ENCODE measurements at places on chromosomes 13 and 19.

GRCh38 chr13:50732712-50733111, 110.8 kb downstream of the DLEU7 start:
- peak; percentile 33 for DNase-seq

DNA sequence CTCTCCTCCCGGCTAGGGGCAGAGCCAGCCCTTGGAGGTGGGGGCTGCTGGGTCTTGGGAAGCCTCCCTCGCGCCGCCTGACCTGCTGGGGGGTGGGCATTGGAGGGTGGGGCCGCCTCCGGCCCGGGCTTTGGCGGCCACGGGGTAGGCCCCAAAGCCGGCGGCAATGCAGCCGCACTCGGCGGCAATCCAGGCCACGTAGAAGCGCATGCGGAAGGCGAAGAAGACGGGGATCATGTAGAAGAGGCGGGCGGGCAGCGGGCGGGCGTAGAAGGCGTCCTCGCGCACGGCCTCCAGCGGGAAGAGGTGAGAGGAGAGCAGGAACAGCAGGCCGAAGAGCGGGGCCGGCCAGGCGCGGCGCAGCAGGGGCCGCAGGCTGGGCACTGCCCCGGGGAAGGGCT, 7.7 kb upstream of the TMC4 start:
- no peak for DNase-seq

DNA sequence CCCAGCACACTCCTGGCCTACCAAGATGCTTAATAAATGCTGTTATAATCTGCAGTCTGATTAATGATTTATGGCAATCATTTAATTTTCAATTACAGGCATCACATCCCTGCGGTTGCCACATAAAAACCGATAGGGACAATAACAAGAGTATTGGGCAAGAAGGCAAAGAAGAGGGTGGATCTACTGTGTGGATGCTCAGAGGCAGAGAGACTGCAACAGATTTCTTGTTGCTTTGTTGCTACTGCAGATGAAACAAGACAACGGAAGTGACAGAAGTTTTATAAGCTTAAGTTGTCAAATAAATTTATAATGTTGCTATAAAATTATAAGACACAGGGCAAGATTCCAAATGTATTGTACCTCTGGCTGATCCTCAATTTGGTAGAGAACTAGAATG, 154.8 kb downstream of the ABCC4 start:
- no peak for DNase-seq

DNA sequence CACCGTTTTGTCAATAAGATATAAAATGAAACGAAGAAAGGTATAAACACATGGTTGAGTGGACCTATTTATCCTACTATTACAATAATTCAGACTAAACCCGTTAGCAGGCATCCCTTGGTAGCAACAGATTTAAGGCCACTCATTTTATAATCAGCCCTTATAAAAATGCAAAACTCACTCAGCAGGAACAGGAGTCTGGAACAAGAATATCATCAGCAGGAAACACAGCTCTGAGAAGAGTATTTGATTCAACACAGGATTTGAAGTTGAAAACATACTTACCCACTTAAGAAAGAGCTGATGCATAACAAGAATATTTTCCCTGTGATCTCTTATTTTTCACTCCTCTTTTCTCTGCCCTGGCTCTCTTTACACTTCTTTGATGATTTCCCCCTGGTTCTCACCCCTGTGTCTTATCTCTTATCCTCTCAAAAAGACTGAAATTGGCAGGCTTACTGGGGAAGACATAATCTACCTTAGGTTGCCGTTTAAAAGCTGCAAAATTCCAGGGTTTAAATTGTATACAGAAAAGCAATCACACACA, 1722.7 kb downstream of the SLITRK5 start:
- no peak for DNase-seq

- DNase-seq, result no peak
These were observed 7.0 kb upstream of the GP6 start for GRCh38 chr19:55044771-55045716.

GRCh38 chr13:53612200-53612599, 583.6 kb downstream of the OLFM4 start:
- no peak for DNase-seq

GRCh38 chr19:33280351-33280921, 21.9 kb downstream of the CEBPA start:
- DNase-seq, result no peak

GRCh38 chr13:35557475-35557874, 81.0 kb upstream of the MAB21L1 start:
- no peak for DNase-seq

- DNase-seq, result peak; percentile 72
These were observed 61.1 kb upstream of the NPAS1 start for GRCh38 chr19:46958532-46958931.

DNA sequence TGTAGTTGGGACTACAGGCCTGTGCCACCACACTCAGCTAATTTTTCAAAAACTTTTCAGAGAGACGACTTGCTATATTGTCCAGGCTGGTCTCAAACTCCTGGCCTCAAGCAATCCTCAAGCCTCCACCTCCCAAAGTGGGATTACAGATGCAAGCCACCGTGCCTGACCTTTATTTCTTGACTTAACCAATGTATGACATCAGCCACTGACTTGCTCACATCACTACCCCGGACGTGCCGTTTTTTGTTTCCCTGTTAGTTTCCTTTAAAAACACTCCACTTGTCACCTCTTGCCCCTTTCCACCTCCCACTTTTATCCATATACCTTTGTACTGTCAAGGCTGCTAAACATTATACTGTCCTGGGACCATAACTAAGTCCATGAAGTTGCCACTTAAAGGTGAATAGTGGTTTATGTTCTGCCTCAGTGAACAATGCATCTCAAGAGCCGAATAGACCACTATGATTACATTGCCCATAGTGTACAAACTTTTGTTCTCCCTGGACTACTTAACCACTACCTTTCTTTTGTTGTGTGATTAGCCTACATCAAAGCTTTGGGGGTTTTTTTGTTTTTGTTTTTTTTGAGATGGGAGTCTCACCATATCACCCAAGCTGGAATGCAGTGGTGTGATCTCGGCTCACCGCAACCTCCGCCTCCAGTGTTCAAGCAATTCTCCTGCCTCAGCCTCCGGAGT, 2.3 kb upstream of the EPHX3 start:
- no peak for DNase-seq

DNA sequence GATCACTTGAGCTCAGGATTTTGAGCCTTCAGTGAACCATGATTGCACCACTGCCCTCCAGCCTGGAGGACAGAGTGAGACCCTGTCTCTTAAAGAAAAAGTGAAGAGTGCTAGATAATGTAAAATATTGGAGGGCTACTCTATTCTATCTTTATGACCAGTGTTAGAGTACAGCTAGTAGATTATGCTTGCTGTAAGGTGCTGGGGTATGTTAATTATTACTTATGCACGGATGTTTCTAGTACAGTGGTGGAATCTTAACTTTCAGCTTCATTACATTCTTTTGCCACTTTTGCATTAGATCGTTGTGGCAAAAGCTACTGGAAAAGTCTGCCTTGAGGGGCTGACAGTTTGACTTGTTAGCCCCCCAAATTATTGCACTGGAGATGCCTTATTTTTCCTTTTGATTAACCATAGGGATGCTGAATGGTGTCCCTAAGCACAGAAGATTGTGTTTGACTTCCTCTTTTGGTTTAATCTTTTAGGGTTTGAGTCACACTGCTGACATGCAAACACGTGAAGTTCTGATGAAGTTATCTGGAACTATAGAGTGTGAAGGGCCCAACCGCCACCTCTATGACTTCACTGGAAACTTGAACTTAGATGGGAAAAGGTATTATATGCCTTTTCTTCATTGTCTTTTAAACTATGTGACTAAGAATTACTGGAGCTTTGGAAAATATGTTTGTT, 169.8 kb downstream of the ATP8A2 start:
- DNase-seq, result no peak

GRCh38 chr19:4328243-4328990, 10.2 kb downstream of the STAP2 start:
- DNase-seq, result peak; percentile 96

DNA sequence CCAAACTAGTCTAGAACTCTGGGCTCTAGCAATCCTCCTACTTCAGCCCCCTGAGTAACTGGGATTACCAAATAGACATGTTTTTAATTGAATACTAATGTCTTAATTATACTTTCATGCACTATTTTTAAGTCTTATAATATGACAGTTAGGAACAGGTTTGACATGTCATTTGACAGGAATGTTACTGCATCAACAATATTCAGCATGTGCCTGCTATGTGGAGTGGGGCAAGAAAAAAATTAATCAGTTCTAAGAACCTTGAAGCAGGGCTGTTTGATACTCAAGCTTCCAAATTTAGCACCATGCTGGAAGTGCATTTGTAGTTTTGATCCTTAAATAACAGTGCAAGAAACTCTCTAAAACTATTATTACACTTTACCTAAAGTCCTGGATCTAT, 265.3 kb downstream of the MZT1 start:
- no peak for DNase-seq

- no peak for DNase-seq
These were observed 31.4 kb upstream of the TPTE2 start for GRCh38 chr13:19592657-19593180.

- DNase-seq, result peak; percentile 23
These were observed 43.6 kb upstream of the LSM14A start for GRCh38 chr19:34128558-34129250.

- no peak for DNase-seq
These were observed 249.6 kb downstream of the OXGR1 start for GRCh38 chr13:96744367-96745331.

- DNase-seq, result no peak
These were observed 15.7 kb downstream of the CIC start for GRCh38 chr19:42284591-42285341.

DNA sequence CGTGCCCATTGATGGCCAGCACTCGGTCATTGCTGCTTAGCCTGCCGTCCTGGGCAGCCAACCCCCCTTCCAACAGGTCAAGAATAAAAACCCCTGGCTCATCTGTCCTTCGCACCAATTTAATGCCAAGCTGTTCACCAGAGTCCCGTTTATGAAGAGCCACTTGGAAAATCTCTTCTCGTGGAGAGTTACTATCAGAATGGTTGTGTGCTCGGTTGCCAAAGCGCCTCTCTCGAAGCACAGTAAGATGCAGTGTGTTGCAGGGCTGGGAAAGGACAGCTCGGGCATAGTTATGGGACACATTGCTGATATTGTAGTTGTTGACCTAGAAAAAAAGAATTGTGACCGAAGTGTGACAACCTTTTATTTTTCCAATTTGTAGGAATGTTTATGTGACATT, 57.9 kb downstream of the LNX2 start:
- DNase-seq, result no peak

DNA sequence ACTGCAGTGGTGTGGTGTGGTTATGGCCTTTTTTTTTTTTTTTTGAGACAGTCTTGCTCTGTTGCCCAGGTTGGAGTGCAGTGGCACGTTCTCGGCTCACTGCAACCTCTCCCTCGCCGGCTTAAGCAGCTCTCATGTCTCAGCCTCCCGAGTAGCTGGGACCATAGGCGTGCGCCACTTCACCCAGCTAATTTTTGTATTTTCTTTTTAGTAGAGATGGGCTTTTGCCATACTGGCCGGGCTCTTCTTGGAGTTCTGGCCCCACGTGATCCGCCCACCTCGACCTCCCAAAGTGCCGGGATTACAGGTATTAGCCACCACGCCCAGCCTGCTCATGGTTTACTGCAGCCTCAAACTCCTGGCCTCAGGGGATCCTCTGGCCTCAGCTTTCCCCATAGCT, 7.0 kb downstream of the PDCD2L start:
- no peak for DNase-seq

- DNase-seq, result no peak
These were observed 1538.2 kb downstream of the UQCRFS1 start for GRCh38 chr19:27674701-27675100.

- DNase-seq, result peak; percentile 53
These were observed 60.1 kb downstream of the DCT start for GRCh38 chr13:94419304-94419924.

DNA sequence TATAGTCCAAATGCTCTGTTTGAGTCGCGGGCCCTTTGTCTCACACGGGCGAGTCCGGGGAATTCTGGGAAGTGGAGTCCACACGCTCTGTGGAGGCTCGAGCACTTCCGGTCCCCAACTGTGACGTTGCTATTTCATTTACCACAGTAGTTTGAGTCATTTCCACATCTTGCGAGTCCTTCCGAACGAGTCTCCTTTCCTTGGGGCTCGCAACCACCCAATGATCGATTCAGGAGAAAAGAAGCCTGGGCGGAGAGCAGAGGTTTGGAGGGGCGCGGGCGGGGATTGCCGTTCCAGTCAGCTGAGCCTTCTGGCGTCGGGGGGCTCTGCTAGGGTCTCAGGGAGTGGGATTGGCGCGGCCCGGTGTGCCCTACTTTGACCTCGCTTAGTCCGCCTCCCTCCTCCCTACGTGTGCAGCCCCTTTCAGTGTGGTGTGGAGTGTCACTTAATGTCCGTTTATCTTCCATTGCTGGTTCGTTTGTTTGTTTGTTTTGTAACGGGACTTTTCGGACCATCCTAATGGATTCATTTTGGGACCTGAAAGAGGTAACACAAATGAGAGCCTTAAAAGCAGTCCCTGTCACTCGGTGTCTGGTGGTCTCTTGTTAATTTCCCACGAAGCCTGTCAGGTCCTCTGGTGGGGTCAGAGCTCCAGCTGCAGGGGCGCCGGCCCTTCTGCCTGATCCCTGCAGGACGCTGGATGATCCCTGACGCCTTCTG, at the start of gene ZNF222:
Gene ZNF222, plus strand, starts transcription at position 163 of the 720 bp plus-strand sequence. Its CDS starts 58 bp downstream, at position 221.
- DNase-seq, result peak; percentile 93

DNA sequence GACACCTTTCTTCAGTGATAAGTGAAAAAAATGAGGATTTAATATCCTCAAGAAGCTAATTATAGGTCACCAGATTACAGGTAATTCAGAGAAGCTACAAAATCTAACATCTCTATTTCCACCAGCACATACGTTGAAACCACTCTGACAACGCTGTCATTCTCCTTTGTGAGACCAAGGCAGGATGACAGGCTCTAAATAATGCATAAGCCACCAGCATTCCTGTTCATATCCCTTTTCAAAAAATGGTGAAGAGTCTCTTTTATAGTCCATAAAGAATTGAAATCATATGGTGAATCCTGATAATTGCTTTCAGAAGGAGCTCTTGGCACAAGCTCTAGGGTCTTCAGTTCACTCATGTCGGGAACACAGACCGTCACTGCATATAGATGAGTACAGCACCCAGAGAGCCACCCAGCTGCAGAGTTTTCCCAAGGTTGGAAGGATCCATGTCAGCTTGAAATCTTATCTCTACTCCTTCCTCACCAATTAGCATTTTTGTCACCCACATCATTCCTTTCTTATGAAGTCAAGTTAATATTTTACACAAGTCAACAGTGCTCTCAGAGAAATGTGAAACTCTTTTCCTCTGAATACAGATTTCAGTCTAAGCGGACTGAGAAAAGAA, 431.4 kb downstream of the TBC1D4 start:
- peak; percentile 89 for DNase-seq

All from fibroblast of skin of abdomen (primary cell).